ENCODE measurements at places on chromosomes 7 and 10. TPM values are rescaled to one million over a fixed set of nuclear protein-coding genes. Genes with fewer than 3 reads are reported as not detected.

- no peak overlapping the region for H3K4me3 ChIP-seq
- no peak for DNase-seq
- no peaks in the 10 kb centered on the region for H3K36me3 ChIP-seq
- H3K4me1 ChIP-seq: no peaks in the 10 kb centered on the region
- no peaks in the 10 kb centered on the region for H3K27me3 ChIP-seq
Measured at GRCh38 chr7:81986723-81987470, 217.1 kb upstream of the HGF start.

GRCh38 chr7:22921386-22922086 is 92.4 kb downstream of the HYCC1 start:
- H3K4me3 ChIP-seq: no peak overlapping the region
- DNase-seq: no peak
- no peak overlapping the region for H3K27ac ChIP-seq
- no peaks in the 10 kb centered on the region for H3K4me1 ChIP-seq
- no peaks in the 10 kb centered on the region for H3K36me3 ChIP-seq

- peaks cover 29% of the 10 kb centered on the region for H3K36me3 ChIP-seq
- H3K4me1 ChIP-seq: peaks cover 61% of the 10 kb centered on the region
- H3K27me3 ChIP-seq: no peaks in the 10 kb centered on the region
- no peak for DNase-seq
- H3K4me3 ChIP-seq: no peak overlapping the region
Measured at GRCh38 chr10:61937631-61938351, 36.3 kb downstream of the ARID5B start.

DNA sequence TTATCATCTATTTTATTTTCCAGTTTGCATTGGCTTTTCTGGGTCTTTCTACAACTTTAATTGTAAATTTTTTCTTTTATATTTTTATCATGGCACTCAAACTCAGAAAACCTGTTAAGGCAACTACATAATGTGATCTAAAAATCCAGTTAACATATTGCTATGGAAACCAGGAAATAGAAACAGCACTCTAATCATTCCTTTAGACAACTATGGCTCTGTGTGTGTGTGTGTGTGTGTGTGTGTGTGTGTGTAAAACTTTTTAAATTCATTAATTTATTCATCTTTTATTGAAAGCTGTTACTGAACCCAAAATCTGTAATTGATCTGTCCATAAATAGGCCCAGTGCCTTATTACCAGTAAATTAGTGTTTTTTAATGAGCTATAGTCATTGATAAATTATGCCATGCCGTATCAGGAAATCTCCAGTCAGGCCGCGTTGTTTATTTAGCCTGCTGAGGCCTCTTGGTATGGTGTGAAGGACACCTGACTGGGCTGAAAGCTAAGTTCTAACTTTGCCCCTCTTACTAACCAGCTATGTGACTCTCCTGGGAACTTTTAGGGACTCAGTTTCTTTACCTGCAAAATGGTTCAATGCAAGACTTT is 1.5 kb upstream of the MET start:
- no peak overlapping the region for H3K4me3 ChIP-seq
- no peak for DNase-seq
- H3K27ac ChIP-seq: no peak overlapping the region
- peaks cover 14% of the 10 kb centered on the region for H3K4me1 ChIP-seq
- peaks cover 42% of the 10 kb centered on the region for H3K27me3 ChIP-seq

- DNase-seq: no peak
- no peaks in the 10 kb centered on the region for H3K36me3 ChIP-seq
- H3K4me3 ChIP-seq: no peak overlapping the region
- H3K4me1 ChIP-seq: peaks cover 49% of the 10 kb centered on the region
- no peak overlapping the region for H3K27ac ChIP-seq
Measured at GRCh38 chr10:99537989-99538917, 5.5 kb downstream of the NKX2-3 start.

GRCh38 chr10:67779465-67780203 is 58.4 kb downstream of the DNAJC12 start:
- H3K4me3 ChIP-seq: no peak overlapping the region
- H3K27me3 ChIP-seq: no peaks in the 10 kb centered on the region
- H3K4me1 ChIP-seq: peaks cover 27% of the 10 kb centered on the region
- H3K36me3 ChIP-seq: no peaks in the 10 kb centered on the region
- DNase-seq: peak; percentile 90
- H3K27ac ChIP-seq: no peak overlapping the region

DNA sequence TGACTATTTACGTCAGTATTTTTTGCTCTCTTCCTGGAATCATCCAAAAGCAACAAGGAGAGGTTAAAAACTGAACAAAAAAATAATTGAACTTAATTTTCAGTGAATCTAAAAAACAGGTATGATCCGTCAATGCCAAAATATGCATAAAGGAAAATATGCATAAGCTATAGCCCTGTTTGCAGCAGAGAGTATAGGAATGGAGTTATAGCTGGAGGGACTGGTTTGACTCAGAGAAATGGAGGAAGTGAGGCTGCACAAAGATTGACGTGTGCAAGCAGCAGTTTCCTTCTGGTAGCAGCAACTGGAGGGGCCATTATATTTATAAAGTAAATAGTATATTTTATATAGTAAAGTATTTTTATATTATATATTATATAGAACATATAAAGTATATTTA is 37.1 kb downstream of the GNG11 start:
- H3K27me3 ChIP-seq: no peaks in the 10 kb centered on the region
- no peaks in the 10 kb centered on the region for H3K36me3 ChIP-seq

GRCh38 chr7:31679574-31680305 is 7.3 kb upstream of the PPP1R17 start:
- H3K4me1 ChIP-seq: no peaks in the 10 kb centered on the region
- no peak overlapping the region for H3K4me3 ChIP-seq
- H3K36me3 ChIP-seq: no peaks in the 10 kb centered on the region
- H3K27ac ChIP-seq: no peak overlapping the region
- no peak for DNase-seq

- peak; percentile 10 for DNase-seq
- H3K27me3 ChIP-seq: no peaks in the 10 kb centered on the region
- peaks cover 6% of the 10 kb centered on the region for H3K4me1 ChIP-seq
- H3K4me3 ChIP-seq: no peak overlapping the region
- H3K27ac ChIP-seq: no peak overlapping the region
Measured at GRCh38 chr10:60031664-60032063, 125.3 kb upstream of the CCDC6 start.

GRCh38 chr10:120861178-120861855 is 10.2 kb downstream of the WDR11 start:
- DNase-seq: no peak
- peaks cover 2% of the 10 kb centered on the region for H3K36me3 ChIP-seq
- H3K4me3 ChIP-seq: no peak overlapping the region
- no peaks in the 10 kb centered on the region for H3K4me1 ChIP-seq
- H3K27ac ChIP-seq: no peak overlapping the region

DNA sequence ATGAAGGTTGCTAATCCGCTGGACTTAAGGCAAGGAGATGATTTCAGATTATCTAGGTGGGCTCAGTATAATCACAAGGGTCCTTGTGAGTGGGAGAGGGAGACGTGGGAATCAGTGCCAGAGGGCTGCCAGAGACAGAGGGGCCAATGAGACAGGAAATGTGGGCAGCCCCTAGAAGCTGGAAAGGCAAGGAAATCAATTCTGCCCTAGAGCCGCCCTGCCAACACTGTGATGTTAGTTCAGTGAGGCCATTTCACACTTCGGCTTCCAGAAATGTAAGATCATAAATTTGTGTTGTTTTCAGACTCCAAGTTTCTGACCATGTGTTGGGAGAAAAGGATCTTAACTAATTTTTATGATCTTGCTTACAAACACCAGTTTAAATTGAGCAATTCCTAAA is 3.6 kb upstream of the GPNMB start:
- no peaks in the 10 kb centered on the region for H3K27me3 ChIP-seq
- no peak overlapping the region for H3K27ac ChIP-seq
- no peak overlapping the region for H3K4me3 ChIP-seq
- peaks cover 6% of the 10 kb centered on the region for H3K4me1 ChIP-seq

DNA sequence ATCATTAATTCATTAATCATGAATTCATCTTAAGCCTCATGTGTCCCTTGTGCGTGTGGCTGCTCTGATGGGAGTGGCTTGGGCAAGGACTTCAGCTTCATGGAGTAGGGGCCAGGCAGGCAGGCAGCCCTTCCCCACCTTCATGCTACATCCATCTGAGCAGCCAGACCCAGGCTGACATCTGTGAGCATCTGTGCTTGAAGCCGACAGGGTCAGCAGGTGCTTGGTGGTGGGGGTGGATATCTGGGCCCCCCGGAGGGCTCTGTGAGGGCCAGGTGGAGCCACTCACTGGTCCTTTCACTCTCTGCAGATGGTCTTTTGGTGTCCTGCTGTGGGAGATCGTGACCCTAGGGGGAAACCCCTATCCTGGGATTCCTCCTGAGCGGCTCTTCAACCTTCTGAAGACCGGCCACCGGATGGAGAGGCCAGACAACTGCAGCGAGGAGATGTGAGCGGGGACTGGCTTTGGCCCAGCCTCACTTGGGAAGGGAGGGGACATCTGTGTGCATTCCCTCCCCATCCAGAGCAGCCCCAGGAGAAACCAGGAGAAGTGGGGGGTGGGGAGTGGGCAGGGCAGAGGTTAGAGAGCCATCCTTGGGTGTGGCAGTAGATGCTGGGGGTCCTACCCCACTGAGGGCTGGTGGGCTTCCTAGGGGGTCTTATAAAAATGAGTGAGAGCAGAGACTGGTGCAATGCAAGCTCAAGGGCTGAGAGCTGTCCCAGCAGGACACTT is 14.7 kb upstream of the CSGALNACT2 start:
- H3K27me3 ChIP-seq: no peaks in the 10 kb centered on the region
- H3K27ac ChIP-seq: no peak overlapping the region
- peaks cover 50% of the 10 kb centered on the region for H3K4me1 ChIP-seq
- H3K36me3 ChIP-seq: no peaks in the 10 kb centered on the region

DNA sequence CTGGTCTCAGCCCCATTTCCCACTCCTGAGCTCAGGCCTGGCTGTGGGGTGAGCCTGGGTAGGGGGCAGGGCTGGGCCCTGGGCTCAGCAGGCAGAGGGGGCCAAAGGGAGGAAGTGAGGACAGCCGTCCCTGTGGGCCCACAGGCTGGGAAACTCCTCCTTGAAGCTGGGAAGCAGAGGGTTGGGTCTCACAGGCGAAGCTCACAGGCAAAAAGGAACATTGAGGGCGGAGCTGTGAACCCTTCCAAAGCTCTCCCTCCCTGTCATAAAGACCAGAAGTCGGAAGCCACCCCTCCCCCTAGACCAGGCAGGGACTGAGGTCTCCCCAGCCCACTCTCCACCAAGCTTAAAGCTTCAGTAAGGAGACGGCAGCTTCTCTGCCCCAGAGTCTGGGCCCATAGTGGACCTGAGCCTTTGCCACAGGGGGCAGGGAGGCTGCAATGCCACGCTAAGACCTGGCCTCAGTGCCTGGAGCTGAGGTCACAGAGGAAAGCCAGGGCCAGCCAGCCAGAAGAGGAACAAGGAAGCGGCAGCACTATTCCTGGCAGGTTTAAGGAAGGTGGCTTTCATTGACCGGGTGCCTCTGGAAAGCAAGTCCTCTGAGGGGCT is 1.0 kb upstream of the KCP start:
- H3K27ac ChIP-seq: no peak overlapping the region
- peaks cover 3% of the 10 kb centered on the region for H3K27me3 ChIP-seq
- no peaks in the 10 kb centered on the region for H3K36me3 ChIP-seq
- H3K4me1 ChIP-seq: peaks cover 27% of the 10 kb centered on the region

DNA sequence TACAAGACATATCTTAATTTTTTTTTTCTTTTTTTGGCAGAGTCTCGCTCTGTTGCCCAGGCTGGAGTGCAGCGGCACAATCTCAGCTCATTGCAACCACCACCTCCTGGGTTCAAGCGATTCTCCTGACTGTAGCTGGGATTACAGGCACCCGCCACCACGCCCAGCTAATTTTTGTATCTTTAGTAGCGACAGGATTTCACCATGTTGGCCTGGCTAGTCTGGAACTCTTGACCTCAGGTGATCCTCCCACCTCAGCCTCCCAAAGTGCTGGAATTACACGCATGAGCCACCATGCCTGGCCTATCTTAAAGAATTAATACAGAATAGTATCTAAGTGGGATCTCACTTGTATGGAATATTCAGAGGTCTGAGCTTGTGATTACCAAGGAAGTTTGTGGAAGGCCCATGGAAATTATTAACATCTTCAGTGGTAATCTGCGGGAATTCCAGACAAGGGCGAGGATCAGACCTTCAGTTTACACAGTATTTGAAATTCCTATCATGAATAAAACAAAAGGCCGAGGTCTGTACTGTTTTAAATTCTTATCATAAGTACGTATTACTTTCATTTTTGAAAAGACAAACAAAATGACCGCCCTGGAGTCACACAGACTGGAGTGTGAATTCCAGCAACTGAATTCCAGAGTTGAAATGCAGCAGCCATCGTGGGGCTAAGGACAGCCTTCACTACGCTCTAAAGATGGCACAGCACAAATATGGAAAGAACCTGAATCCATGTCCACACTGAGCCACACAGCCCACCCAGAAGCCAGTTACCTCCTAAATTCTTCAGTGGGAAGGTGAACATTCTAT is 16.7 kb downstream of the GPRIN2 start:
- H3K27ac ChIP-seq: no peak overlapping the region
- peaks cover 8% of the 10 kb centered on the region for H3K27me3 ChIP-seq

- no peaks in the 10 kb centered on the region for H3K4me1 ChIP-seq
- no peak overlapping the region for H3K27ac ChIP-seq
- H3K4me3 ChIP-seq: no peak overlapping the region
- H3K36me3 ChIP-seq: no peaks in the 10 kb centered on the region
- H3K27me3 ChIP-seq: no peaks in the 10 kb centered on the region
Measured at GRCh38 chr7:83211685-83212084, 49.0 kb upstream of the PCLO start.

- DNase-seq: no peak
- H3K27me3 ChIP-seq: no peaks in the 10 kb centered on the region
- H3K4me1 ChIP-seq: no peaks in the 10 kb centered on the region
- no peak overlapping the region for H3K27ac ChIP-seq
- no peak overlapping the region for H3K4me3 ChIP-seq
Measured at GRCh38 chr7:40843338-40843985, 708.7 kb downstream of the SUGCT start.

GRCh38 chr7:105079348-105079747 is 65.3 kb downstream of the KMT2E start:
- no peak overlapping the region for H3K4me3 ChIP-seq
- H3K27me3 ChIP-seq: no peaks in the 10 kb centered on the region
- H3K4me1 ChIP-seq: no peaks in the 10 kb centered on the region
- peaks cover 93% of the 10 kb centered on the region for H3K36me3 ChIP-seq
- no peak overlapping the region for H3K27ac ChIP-seq

- no peaks in the 10 kb centered on the region for H3K36me3 ChIP-seq
- H3K4me1 ChIP-seq: peaks cover 83% of the 10 kb centered on the region
- DNase-seq: peak; percentile 86
- no peaks in the 10 kb centered on the region for H3K27me3 ChIP-seq
- peak overlapping the region; percentile 60 for H3K4me3 ChIP-seq
Measured at GRCh38 chr10:91201213-91201996, 19.1 kb upstream of the PCGF5 start.

Gene TBX20
- not detected for total RNA-seq

Gene C10orf71
- not detected for total RNA-seq

Gene ACBD7
- total RNA-seq: 1.3 TPM

Gene SYPL1
- total RNA-seq: 130 TPM

Data from B cell (primary cell).